ENCODE measurements at places on chromosomes 12 and 14. TPM values are rescaled to one million over a fixed set of nuclear protein-coding genes. Genes with fewer than 3 reads are reported as not detected.

DNA sequence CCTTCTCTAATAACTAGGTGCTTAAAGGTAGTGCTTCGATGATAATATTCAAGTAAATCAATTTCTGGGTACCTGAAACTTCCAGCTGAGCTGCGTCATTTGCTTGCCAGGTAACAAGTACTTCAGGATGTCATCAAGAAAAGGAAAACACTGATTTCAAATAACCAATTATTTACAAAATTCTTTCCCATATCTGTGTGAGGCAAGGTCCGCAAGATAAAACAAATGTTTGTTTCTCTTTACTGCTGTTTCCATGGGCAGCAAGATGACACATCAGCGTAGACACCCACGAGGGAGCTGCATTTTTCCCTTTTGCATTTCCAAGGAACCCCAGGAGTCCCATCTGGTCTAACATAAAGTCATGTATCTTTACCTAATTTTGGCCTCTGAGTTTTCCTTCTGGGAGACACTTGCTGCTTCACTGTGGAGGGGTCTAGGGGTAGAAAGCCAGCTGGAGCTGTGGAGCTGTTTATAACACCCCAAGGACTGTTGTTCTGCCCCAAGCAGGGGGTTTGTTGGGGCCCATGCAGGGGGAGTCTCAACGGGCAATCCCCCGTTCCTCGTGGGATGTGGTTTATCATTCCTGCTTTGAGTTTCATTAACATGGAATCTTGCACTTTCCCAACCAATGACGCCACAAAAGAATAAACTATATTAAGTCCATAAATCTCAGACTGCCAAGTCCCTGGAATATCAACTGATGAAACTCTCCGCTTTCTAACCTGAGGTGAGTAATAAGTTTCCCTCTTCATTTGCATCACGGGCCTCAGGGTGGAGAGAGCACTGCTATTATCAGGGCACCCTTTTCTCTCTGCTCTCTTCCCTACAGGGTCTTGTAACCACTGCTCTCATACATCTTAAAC, 112.8 kb upstream of the PELI2 start:
- peaks cover 3% of the 10 kb centered on the region for H3K27me3 ChIP-seq
- peaks cover 5% of the 10 kb centered on the region for H3K36me3 ChIP-seq
- no peak overlapping the region for H3K27ac ChIP-seq
- peak overlapping the region; percentile 17 for H3K4me3 ChIP-seq
- H3K4me1 ChIP-seq: no peaks in the 10 kb centered on the region
- peak; percentile 29 for DNase-seq

The HOXC12 gene
- not detected for total RNA-seq

The HOXC10 gene
- total RNA-seq: not detected

GRCh38 chr12:127150479-127150878, 1116.5 kb upstream of the TMEM132C start:
- peaks cover 9% of the 10 kb centered on the region for H3K4me1 ChIP-seq
- H3K27me3 ChIP-seq: no peaks in the 10 kb centered on the region
- H3K27ac ChIP-seq: no peak overlapping the region
- no peak overlapping the region for H3K4me3 ChIP-seq
- no peak for DNase-seq

- no peak overlapping the region for H3K4me3 ChIP-seq
- peaks cover 5% of the 10 kb centered on the region for H3K36me3 ChIP-seq
- H3K27ac ChIP-seq: no peak overlapping the region
- peaks cover 5% of the 10 kb centered on the region for H3K4me1 ChIP-seq
- no peak for DNase-seq
Measured at GRCh38 chr14:68639758-68640574, 152.9 kb downstream of the ZFP36L1 start.
